Foreskin keratinocyte (primary cell): ENCODE measurements at places on chromosomes 1 and 21. TPM values are rescaled to one million over a fixed set of nuclear protein-coding genes. Genes with fewer than 3 reads are reported as not detected.

GRCh38 chr1:215543191-215543606 is 23.9 kb upstream of the KCTD3 start:
- DNase-seq, result peak; percentile 73

GRCh38 chr1:230825761-230826160 is 42.6 kb downstream of the C1orf198 start:
- DNase-seq, result no peak

DNA sequence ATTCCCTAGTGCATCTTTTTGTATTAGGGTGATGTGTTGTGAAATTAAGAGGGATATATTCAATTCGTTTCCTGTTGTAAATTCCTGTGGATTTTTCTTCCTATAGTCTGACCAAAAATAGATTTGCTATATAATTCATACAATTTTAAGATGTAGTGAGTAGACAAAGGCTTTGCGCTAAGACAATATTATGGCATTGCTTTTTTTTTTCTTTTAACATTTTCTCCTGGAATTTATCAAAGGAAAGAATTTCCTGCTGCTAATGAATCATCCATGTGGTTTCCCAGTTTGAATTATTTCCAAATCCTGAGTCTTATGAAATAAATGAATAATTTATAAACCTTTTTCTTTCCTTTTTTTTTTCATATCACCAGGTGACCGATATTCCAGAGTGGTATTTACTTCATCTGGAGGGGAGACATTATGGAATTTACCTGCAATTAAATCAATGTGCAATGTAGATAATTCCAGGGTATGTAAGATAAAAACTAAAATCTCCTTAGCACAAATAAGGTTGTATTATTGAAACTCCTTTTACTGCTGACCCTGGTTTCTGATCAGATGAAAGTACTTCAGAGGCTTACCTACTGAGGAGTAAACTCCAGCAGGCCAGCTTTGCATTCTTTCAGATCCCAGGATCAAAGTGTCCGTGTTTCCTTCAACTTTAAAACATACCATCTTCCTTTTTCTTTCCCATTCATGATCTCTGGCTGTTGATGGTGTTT is 148.4 kb downstream of the TLR5 start:
- peak; percentile 72 for DNase-seq

DNA sequence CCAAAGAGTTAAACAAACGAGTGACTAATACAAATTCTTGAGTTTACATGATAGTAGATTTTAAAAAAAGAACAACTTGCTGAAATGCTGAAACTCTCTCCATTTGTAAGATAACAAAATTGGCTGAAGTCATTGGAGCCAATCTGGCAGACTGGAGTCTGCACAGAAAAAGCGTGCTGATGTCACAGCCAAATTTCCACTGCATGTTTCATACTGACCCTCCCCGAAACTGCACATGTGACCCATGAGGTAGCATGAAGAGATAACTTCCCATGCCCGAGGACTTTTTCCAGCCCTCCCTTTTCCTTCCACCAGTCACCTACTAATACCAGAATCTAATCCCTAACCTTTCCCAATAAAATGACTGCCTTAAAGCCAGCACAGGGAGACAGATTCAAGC is 1.2 kb upstream of the LELP1 start:
- DNase-seq, result no peak

DNA sequence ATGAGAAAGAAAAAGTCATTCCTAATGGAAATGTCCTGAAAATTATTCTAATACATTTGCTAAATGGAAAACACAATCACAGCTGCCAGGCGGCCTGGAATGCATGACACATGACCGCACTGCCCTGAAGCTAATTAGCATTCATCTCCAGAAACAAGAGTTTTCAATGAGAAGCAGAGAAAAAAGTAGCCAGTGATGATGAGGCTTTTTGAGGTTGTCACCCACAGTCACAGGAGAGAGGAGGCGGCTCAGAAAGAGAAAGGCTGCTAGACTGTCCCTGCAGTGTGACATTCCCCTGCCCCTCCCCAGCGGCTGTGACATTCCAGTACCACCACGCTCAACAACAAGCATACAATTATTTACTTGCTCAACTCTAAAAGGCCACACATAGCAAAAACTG is 122.9 kb upstream of the KRTAP19-8 start:
- DNase-seq, result peak; percentile 77

- no peak for DNase-seq
Observed at GRCh38 chr1:117030271-117030877, 28.8 kb downstream of the CD101 start.

GRCh38 chr1:61337037-61337436 is 254.7 kb downstream of the NFIA start:
- DNase-seq, result no peak

DNA sequence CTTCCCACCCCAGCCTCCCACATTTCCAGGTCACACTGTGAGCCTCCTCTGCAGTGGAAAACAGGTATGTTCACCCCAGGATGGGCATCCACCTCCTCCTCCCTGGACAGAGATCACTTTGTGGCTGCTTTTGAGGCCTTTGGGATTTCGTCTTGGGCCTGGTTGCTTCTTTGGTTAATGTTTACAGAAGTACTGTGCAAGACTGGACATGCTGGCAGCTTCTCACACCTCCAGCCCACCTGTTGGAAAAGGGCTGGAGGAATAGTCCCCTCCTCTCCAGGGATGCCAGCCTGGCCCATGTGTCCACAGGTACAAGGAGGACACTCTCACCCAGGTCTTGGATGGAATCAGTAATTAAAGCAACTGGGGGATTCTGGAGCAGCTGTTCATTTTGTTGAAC is 56.1 kb downstream of the KAZN start:
- DNase-seq, result no peak

DNA sequence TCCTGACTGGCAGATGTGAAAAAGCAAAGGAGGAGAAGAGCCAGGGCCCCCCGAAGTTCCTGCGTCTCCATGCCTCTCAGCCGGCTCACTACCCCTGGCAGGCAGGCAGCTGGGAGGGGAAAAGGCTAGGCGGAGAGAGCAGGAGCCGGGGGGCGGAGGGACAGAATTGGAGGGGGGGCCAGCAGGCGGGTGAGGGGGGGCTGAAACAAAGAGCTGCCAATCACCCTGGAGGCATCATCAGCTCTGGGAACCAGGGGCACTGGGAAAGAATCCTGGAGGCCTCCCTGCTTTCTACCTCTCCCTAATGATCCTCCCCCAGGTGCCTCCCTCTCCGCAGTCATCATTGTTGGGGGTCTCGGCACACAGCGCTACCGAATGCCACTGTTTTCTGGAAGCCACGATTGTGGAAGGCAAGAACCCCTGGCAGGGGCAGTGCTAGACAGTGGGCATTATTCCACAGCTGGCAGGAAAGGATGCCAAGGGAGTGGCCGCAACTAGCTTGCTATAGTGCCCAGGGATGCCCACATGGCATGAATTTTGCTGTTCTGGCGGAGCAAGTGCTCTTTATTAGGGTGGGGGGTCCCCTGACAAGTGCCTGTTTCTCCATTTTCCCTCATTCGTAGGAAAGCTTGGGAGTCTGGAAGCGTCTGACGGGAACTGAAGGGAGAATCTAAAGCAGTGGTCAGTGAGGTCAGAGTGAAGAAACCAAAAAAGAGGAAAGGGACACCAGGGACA is at the start of gene THBS3:
Gene THBS3 (minus strand): TSS at position 92 of the 735 bp plus-strand sequence. CDS start 21 bp downstream, at position 71.
- no peak for DNase-seq

GRCh38 chr1:162373541-162374260 is 3.0 kb downstream of the SPATA46 start:
- DNase-seq, result no peak

DNA sequence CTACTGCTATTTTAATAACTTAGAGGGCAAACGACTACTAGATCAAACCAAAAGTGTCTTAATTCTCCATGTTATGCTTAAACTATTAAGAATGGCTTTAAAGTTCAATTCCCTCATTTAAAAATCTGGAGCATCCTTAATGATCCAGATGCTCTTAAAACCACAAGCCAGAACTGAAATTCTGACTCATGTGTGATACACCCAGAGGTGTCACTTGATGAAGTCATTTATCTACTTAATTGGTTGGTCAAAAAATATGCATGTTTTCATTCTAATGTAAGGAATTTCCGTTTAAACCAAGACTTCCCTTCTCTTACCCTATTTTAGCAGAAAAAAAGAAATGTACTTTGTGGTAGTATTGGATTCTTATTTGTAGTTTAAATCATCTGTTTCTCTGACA is 1261.2 kb upstream of the B3GALT2 start:
- peak; percentile 35 for DNase-seq

GRCh38 chr21:34969423-34970166 is 79.5 kb downstream of the RUNX1 start:
- no peak for DNase-seq

- DNase-seq, result peak; percentile 6
Observed at GRCh38 chr1:143735764-143736461, 235.9 kb downstream of the FAM72C start.

DNA sequence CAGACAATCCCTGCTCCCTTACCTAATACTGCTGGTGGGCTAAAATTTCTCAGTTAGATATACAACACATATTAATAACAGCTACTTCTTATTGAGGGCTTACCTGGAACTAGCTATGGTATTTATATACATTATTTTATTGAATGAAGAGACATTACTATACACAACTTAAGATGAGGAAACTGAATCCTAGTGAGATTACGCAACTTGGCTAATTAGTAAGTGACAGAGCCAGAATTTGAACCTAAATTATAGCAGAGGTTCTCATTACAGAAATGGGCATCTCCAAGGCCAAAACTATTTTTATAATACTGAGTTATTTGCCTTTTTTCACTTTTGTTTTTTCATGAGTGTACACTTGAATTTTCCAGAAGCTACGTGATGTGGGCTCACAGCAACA is 44.5 kb upstream of the SMYD2 start:
- no peak for DNase-seq

GRCh38 chr1:86429835-86430234 is 5.9 kb downstream of the CLCA2 start:
- DNase-seq, result peak; percentile 93

DNA sequence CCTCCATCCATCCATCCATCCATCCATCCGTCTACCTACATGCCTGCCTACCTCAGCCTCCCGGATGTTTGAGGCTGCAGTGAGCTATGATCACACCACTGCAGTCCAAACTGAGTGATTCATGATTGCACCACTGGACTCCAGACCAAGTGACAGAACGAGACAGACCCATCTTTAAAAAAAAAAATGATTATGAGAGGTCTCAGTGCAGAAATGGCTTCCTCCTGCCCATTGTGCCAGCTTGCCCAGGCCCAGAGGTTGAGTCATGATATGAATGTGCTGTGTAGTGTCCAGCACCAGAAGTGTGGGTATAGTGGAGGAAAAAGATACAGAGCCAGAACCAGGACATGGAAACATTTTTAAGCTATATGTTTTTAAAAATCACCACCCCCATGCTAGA is 149.9 kb downstream of the KIF26B start:
- DNase-seq, result peak; percentile 17

GRCh38 chr1:180571832-180572636 is 13.3 kb downstream of the OVAAL start:
- DNase-seq, result peak; percentile 72

- DNase-seq, result no peak
Observed at GRCh38 chr1:24341260-24341659, 22.1 kb downstream of the GRHL3 start.

- DNase-seq, result peak; percentile 99
Observed at GRCh38 chr1:116556289-116557006, 14.4 kb downstream of the CD58 start.

- DNase-seq, result no peak
Observed at GRCh38 chr1:215256936-215257679, 174.6 kb downstream of the KCNK2 start.

DNA sequence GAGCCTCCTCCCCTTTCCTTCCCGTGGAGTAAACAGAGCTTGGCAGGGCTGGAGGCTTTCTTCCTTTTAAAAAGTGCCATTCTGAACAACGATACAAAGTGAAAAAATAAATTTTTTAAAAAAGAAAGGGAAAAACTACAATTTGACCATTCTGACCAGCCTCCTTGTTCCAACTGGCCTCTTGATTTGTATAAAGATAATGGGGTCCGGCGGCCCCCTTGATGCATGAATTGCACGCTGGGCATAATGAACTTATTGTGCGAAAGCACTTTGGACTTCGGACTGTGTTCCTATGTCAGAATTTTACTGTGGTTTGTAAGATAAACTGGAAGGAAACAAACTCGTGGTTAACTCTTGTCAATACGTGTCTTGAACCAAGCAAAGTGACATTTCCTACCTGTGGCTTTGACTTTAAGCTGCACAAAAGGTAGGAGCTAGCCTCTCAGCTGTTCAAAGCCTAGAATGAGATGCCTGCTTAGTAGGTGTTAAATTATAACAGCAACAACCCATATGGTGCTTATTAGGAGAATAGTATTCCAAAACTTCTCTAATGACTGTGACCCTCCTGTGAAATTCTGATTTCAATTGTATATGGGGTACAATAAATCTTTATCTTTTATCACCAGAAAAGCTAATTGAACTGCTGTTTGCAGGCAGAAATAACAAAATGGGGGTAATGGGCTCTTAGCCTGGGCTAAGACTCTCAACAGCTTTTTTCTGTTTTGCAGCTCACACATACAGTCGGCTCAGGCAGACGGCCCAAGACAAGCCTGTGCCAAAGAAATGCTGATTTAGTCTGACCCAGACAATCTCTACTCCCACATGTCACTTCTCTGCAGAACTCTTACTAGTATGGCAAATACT is 9.3 kb downstream of the IRF2BP2 start:
- no peak for DNase-seq

DNA sequence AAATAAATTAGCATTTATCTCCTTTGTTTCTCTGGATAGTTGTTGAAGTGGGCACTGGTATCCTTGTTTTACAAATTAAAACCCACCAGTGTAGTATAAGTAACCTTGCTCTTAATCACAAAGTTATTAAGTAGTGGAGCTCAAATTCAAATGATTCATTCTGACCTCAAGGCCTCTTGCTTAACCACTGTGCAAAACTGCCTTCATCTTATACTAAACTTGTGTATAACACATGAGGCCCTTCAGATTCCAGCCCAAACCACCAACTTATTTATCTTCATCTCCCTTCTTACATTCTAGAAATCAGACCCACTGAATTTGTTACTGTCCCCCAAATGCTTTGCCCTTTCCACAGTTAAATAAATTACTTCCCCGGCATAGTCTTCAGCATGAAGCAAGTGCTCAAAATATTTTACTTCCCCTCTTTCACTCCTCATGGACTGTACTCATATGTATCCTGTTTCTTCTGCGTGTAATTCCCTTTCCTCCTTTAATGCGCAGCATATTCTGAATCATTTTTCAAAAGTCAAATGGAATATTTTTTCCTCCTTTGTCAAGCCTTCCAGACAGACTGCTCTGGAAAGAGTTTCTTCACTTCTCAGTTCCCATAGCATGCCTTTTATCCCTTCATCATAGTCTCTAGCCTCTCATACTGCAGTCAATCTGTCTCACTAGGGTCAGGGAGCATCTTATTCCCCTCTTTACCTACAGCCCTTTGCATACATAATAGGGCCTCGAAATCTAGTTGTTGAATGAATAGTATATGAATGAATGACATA is 19.0 kb upstream of the DNASE2B start:
- no peak for DNase-seq

Gene GPR25
- total RNA-seq, result not detected in 2 replicates

Gene CCDC30
- 0.25 and 0.54 TPM in 2 replicates for total RNA-seq

Gene ABCG1
- total RNA-seq, result 2.3 and 4.4 TPM in 2 replicates

Gene PIK3R3
- total RNA-seq, result 4.9 TPM in 2 replicates

Gene DDAH1
- 10.4 and 14.9 TPM in 2 replicates for total RNA-seq

Gene TCHHL1
- total RNA-seq, result not detected in 2 replicates

Gene PLOD1
- 65.7 and 84.0 TPM in 2 replicates for total RNA-seq
